ENCODE measurements at places on chromosomes 6 and 20. TPM values are rescaled to one million over a fixed set of nuclear protein-coding genes. Genes with fewer than 3 reads are reported as not detected.

DNA sequence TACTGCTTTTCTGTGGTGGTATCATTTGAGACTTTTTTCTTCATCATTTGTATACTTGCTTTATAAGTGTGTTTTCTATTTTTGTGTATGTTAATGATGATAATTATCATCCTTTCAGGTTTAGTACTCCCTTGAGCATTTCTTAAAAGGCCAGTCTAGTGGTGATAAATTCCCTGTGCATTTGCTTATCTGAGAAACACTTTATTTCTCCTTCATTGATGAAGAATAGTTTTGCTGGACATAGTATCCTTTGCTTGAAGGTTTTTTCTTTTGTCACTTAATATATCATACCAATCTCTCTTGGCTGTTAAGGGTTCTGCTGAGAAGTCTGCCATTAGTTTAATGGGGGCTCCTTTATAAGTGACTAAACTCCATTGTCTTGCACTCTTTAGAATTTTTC, 123.2 kb upstream of the IRAK1BP1 start:
- DNase-seq = no peak

RIMS4 gene
- not detected for polyA plus RNA-seq

- DNase-seq = no peak
Observed at GRCh38 chr6:132785936-132786335, 12.5 kb downstream of the SLC18B1 start.

DNA sequence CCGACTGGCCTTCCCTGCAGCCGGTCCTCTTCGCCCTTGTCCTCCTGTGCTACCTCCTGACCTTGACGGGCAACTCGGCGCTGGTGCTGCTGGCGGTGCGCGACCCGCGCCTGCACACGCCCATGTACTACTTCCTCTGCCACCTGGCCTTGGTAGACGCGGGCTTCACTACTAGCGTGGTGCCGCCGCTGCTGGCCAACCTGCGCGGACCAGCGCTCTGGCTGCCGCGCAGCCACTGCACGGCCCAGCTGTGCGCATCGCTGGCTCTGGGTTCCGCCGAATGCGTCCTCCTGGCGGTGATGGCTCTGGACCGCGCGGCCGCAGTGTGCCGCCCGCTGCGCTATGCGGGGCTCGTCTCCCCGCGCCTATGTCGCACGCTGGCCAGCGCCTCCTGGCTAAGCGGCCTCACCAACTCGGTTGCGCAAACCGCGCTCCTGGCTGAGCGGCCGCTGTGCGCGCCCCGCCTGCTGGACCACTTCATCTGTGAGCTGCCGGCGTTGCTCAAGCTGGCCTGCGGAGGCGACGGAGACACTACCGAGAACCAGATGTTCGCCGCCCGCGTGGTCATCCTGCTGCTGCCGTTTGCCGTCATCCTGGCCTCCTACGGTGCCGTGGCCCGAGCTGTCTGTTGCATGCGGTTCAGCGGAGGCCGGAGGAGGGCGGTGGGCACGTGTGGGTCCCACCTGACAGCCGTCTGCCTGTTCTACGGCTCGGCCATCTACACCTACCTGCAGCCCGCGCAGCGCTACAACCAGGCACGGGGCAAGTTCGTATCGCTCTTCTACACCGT, 6.1 kb downstream of the UBD start:
- DNase-seq = no peak

CYP21A2 gene
- not detected for polyA plus RNA-seq

TMEM170B gene
- polyA plus RNA-seq = 0.37 TPM

DNA sequence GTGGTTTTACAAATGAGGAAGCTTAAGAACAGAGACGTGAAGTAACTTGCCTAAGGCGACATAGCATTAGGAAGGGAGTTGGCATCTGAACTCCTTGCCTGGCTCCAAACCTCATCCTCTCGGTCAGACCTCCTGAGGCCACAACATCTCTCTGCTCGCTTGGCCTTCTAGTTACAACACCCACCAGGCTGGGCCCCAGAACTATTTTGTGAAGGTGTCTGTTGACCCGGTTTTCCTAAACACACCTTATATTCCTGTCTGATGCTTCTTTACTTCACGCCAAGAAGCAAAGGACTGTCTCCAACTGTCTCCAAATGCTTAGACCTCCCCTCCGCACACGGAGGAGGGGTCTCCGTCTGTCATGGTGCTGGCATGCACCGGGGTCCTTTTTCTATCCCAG, 326.6 kb downstream of the THBS2 start:
- DNase-seq = no peak

THBD gene
- not detected for polyA plus RNA-seq

- no peak for DNase-seq
Observed at GRCh38 chr20:62411479-62412193, 4.6 kb upstream of the CABLES2 start.

DNA sequence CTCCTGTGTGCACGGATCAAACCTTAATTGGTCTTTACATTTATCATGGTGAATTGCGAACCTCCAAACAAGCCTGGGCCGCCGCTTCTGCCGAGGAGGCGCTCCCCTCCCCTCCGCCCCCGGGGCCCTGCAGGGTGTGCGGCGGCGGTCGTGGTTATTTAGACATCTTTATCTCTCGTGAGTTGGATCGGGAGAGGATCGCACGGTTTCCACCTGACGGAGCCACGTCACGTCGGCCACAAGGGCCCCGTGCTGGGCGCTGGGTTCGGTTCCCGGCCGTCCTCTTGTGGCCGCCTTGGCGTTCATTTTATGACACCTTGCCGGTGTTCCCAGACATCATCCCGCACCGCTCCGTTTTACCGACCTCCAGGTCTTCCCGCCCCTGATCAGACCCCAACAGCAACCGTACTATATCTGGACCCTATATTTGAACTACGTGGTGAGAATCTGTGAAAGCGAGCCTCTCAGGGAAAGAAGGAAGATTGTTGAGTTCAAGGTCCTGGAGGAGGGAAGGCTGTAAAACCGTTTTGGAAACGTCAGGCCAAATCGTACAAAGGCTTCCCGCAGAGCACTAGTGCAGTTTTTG, 1.3 kb upstream of the CNR1 start:
- DNase-seq = no peak
